Endothelial cell of coronary artery (primary cell): ENCODE measurements at places on chromosomes 2 and 18. TPM values are rescaled to one million over a fixed set of nuclear protein-coding genes. Genes with fewer than 3 reads are reported as not detected.

The GULP1 gene
- 13.1 and 35.5 TPM in 2 replicates for total RNA-seq

The DSG1 gene
- not detected in 2 replicates for total RNA-seq

The GKN2 gene
- 0.18 TPM in 1 of 2 replicates, not detected in the other for total RNA-seq

The NLRC4 gene
- not detected in 2 replicates for total RNA-seq

The FAM124B gene
- 79.2 and 130 TPM in 2 replicates for total RNA-seq

The KYNU gene
- not detected in 2 replicates for total RNA-seq

The POTEJ gene
- total RNA-seq: 0.09 TPM in 2 replicates

The BCS1L gene
- total RNA-seq: 35.8 and 45.3 TPM in 2 replicates

The HDAC4 gene
- total RNA-seq: 9.4 and 10.6 TPM in 2 replicates

The PLGLB1 gene
- total RNA-seq: 0.18 and 0.75 TPM in 2 replicates

The ACMSD gene
- not detected in 2 replicates for total RNA-seq

The RAB27B gene
- 0.54 and 3.5 TPM in 2 replicates for total RNA-seq

The SLC1A4 gene
- 9.2 and 19.4 TPM in 2 replicates for total RNA-seq

The TCF7L1 gene
- 3.9 and 5.1 TPM in 2 replicates for total RNA-seq

The LYPD1 gene
- 45.7 and 104 TPM in 2 replicates for total RNA-seq

The SLC16A14 gene
- total RNA-seq: 0.09 and 0.18 TPM in 2 replicates

The CNDP1 gene
- total RNA-seq: not detected in 2 replicates

The DQX1 gene
- 0.09 TPM in 1 of 2 replicates, not detected in the other for total RNA-seq

The GPR17 gene
- total RNA-seq: not detected in 2 replicates

The AFF3 gene
- total RNA-seq: 0.27 TPM in 1 of 2 replicates, not detected in the other

The UNC50 gene
- total RNA-seq: 38.0 and 47.9 TPM in 2 replicates

The ABCG8 gene
- total RNA-seq: not detected in 2 replicates

The IL1A gene
- total RNA-seq: 0.75 and 1.8 TPM in 2 replicates

The IL36B gene
- total RNA-seq: not detected in 2 replicates

The SLC35G4 gene
- not detected in 2 replicates for total RNA-seq

The NPPC gene
- total RNA-seq: not detected in 2 replicates

The FIGN gene
- total RNA-seq: 0.94 and 1.3 TPM in 2 replicates

The MALL gene
- total RNA-seq: 21.3 and 37.5 TPM in 2 replicates

The ASAP2 gene
- total RNA-seq: 42.7 and 61.9 TPM in 2 replicates

The RESP18 gene
- not detected in 2 replicates for total RNA-seq

The TUBB8B gene
- total RNA-seq: not detected in 2 replicates

The RAX gene
- not detected in 2 replicates for total RNA-seq

The WNT10A gene
- not detected in 2 replicates for total RNA-seq

The DPYSL5 gene
- not detected in 2 replicates for total RNA-seq

The CAPG gene
- total RNA-seq: 28.0 and 53.5 TPM in 2 replicates

The CCDC121 gene
- total RNA-seq: 1.3 and 1.5 TPM in 2 replicates

The GKN1 gene
- total RNA-seq: not detected in 2 replicates

The TLX2 gene
- total RNA-seq: not detected in 2 replicates

The SAG gene
- total RNA-seq: not detected in 2 replicates

The DNAJC5G gene
- not detected in 2 replicates for total RNA-seq
